A549 treated with dexamethasone at 1 μM for 4 hours (cell line): ENCODE measurements at places on chromosomes 7 and 10. TPM values are rescaled to one million over a fixed set of nuclear protein-coding genes. Genes with fewer than 3 reads are reported as not detected.

Gene C7orf33
- not detected in 5 replicates for total RNA-seq

Gene CALML5
- not detected in 5 replicates for total RNA-seq

Gene FGFR2
- total RNA-seq, result 0.25 to 0.81 TPM (median 0.34 TPM) in 5 replicates

Gene SDK1
- total RNA-seq, result 0.50 to 0.98 TPM (median 0.68 TPM) in 5 replicates

Gene ASNS
- 53.9 to 69.9 TPM (median 58.8 TPM) in 5 replicates for total RNA-seq

Gene NPFFR1
- total RNA-seq, result 0.01 to 0.02 TPM (median 0.01 TPM) in 4 of 5 replicates, not detected in the other
